ENCODE measurements at places on chromosomes 2 and 18. TPM values are rescaled to one million over a fixed set of nuclear protein-coding genes. Genes with fewer than 3 reads are reported as not detected.

Gene SNTG2
- total RNA-seq = 0.73 TPM

Gene VWC2L
- not detected for total RNA-seq

Gene PNO1
- total RNA-seq = 6.7 TPM

Gene MYO7B
- 0.32 TPM for total RNA-seq

Gene SRD5A2
- not detected for total RNA-seq

Gene FIGN
- total RNA-seq = 13.5 TPM

Gene CFC1
- not detected for total RNA-seq

Gene LDLRAD4
- 29.3 TPM for total RNA-seq

Gene GYPC
- total RNA-seq = 111 TPM

Gene PARD3B
- 6.8 TPM for total RNA-seq

Gene TUBA3D
- 113 TPM for total RNA-seq

Gene MAL
- total RNA-seq = 5.5 TPM

GRCh38 chr2:212228743-212229171 is 309.8 kb downstream of the ERBB4 start:
- no peak for DNase-seq

DNA sequence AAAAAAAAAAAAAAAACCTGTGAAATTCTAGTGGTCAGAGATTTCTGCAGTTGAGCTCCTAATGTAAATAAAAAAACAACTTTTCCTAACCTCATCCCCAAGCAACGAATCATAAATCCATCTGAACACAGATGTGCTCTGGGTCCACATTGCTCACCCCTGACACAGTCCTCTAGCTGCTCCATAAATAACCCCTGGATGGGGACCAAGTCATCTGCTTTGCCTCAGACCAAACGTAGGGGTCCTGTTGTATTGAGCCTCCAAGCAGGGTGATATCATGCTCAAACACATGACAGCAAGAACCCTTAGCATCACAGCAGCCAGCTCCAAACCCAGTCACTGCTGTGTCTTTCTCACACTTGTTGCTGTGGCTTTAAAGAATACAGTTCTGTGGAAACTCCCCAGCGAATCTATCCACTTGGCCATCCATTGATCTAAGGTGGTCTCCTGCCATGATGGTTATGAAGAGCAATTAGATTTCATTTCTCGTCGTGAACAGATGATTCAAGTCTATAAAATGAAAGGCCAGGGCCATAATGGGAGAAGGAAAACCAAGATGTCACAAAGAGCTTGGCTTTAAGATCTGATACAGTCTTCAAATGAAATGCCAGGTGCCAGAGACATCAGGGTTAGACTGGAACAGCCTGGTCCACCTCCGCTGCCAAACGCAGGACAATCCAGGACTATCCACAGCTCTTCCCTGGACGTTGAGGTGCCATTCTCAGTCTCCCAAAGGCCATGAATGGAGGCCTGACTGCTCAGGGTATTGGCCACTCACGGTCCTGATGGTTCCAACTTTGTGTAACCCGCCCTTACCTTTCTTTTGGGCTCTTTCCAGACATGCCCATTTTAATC is 39.0 kb downstream of the TBC1D8 start:
- peak; percentile 50 for DNase-seq

- DNase-seq = no peak
Measured at GRCh38 chr2:88265352-88266303, 95.5 kb downstream of the THNSL2 start.

DNA sequence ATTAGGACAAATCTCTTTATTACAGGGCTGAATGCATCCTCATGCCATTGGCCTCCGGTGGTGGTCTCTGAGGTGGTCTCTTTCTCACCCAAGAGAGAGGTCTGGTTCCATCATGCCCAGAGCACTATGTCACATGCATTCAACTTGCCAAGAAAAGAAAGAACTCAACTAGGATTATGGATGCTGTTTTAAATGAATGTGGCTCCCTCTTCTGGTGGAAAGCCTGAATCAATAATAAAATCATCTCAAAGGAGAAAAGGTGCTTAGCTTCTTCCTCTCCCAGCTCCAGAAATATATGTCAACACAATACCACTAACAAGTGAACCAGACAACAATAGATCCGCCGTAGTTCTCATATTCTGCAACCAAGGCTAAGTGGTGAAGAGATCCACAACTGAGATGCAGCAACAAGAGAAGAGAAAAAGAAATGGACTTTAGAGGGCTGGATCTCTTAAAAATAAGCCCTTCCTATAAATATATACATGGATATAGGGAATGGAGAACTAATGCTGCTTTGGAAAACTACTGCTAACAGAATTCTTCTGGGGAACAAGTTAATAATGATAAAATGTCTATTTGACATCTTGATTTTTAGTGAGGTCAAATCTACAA is 396.8 kb downstream of the NCKAP5 start:
- DNase-seq = no peak

- no peak for DNase-seq
Measured at GRCh38 chr2:96109931-96110511, 6.3 kb downstream of the ADRA2B start.

GRCh38 chr2:73006969-73007710 is 64.4 kb downstream of the SFXN5 start:
- no peak for DNase-seq

GRCh38 chr2:191885098-191885497 is 38.2 kb upstream of the CAVIN2 start:
- no peak for DNase-seq

- DNase-seq = peak; percentile 38
Measured at GRCh38 chr2:18047896-18048657, 169.6 kb downstream of the KCNS3 start.

DNA sequence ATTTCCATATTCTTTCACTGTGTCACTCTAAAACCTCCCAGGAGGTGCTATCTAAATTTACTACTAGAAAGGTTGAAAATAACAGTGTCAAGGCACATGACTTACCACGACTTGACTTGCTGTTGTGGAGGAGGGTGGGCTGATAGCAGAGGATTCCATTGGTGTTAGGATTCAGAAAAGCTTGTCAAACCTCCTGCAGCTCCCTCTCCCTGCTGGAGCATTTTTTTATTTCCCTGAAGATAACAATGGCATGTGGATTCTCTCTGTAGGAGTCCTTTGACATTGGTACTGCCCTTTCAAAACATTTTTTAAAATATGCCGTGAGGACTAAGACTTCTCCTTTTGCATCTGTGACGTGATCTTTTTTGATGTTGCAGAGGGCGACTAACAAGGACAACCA is 696.9 kb upstream of the GYPC start:
- no peak for DNase-seq

DNA sequence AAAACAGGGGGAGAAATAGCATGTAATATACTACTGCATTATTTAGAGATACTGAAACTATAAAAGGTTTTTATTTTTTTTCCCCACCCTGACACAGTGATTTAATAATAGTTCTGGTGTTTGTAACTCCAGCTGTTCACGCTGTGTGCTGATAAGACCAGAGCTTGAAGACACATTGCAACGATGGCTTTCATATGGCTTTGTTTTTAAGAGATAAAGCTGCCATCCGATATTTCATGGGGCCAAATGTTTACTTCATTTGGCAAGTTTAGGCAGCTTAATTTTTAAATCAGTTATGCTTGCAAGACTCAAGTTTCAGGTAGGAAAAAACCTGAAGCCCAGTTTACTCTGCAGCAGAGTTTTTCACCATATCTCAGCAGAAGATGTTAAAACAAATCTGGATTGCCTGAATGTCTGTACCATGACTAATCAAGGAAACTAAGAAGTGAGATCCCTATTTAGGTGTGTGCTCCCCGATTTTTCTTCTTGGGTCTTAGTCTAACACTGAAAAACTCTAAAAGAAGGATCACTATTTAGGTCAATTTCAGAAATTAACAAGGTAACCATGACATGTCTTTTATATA is 508.6 kb downstream of the PARD3B start:
- DNase-seq = no peak

- DNase-seq = no peak
Measured at GRCh38 chr2:60534892-60535684, 18.4 kb downstream of the BCL11A start.

GRCh38 chr2:105373895-105374401 is 24.9 kb downstream of the FHL2 start:
- no peak for DNase-seq

DNA sequence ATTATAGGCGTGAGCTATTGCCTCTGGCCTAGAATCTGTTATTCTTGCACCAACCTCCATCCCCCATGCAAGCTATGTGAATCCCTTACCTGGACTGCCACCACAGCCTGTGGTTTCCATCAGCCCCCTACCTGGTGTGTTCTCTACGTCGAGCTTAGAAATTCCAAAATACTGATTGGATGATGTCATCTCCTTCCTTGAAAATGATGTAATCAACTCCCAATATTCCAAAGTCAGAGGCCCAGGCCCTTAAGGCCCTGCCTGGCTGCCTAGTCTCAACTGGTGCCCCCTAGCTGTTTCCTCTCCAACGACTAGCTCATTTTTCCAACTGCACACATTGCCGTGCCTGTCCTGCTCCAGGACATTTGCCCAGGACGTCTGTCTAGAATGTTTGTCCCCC is 41.3 kb upstream of the GBX2 start:
- DNase-seq = no peak

DNA sequence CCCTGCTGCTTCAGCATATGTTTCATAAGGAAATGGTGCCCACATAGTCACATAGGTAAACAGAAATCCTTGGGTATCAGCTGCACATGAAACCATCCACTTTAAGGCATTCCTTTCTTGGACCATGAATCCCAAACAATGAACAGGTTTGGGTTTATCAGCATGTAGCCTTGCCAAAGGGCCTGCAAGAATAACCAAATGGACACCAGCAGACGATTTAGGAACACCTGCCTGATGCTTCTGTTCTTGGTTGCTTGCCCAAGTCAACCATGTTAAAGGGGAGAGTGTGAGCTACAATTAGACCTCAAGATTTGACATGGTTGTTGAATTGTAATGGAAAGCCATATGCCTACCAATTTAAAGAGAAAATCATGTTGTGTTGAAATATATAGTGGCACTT is 1342.7 kb upstream of the PIK3C3 start:
- DNase-seq = no peak

- no peak for DNase-seq
Measured at GRCh38 chr2:181836583-181836982, 54.9 kb upstream of the ITPRID2 start.

GRCh38 chr2:201929281-201930026 is 104.2 kb upstream of the FZD7 start:
- DNase-seq = no peak

DNA sequence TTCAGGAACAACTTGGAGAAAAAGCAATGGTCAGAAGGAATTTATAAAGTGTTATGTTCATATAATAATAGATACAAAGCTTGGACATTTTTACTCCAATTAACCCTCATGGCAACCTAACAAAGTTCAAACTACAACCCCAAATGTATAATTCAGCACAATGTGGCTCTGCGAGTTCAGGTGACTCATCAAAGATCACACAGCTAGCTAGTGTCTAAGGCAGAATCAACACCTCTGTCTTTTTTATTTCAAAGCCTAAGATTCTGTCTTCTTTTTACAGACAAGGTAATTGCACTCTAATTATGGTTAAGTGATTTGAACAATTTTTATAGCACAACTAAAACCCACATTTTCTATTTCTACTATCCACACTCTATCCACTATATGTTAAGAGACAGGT is 90.5 kb downstream of the CHST9 start:
- no peak for DNase-seq

- no peak for DNase-seq
Measured at GRCh38 chr18:63446266-63446665, 24.0 kb upstream of the VPS4B start.

GRCh38 chr2:181393472-181393871 is 63.7 kb upstream of the ITGA4 start:
- no peak for DNase-seq

DNA sequence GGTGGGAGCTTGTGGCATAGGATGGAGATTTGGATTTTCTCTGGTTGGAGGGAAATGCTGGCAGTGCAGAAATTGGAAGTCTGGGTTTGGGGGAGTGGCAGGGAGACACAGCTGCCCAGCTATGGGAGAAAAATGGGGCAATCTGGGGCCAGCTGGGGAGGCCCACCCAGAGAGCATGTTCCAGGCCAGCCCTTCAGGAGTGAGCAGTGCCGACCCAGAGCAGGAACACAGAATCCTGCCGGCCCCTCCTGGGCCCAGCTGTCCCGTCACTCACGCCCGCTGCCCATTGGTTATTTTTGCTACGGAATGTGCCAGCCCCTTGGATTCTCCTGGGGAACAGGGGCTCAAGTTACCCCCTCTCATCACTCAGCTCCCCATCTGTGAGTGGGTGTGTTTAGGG is 4.9 kb downstream of the SPEG start:
- no peak for DNase-seq

DNA sequence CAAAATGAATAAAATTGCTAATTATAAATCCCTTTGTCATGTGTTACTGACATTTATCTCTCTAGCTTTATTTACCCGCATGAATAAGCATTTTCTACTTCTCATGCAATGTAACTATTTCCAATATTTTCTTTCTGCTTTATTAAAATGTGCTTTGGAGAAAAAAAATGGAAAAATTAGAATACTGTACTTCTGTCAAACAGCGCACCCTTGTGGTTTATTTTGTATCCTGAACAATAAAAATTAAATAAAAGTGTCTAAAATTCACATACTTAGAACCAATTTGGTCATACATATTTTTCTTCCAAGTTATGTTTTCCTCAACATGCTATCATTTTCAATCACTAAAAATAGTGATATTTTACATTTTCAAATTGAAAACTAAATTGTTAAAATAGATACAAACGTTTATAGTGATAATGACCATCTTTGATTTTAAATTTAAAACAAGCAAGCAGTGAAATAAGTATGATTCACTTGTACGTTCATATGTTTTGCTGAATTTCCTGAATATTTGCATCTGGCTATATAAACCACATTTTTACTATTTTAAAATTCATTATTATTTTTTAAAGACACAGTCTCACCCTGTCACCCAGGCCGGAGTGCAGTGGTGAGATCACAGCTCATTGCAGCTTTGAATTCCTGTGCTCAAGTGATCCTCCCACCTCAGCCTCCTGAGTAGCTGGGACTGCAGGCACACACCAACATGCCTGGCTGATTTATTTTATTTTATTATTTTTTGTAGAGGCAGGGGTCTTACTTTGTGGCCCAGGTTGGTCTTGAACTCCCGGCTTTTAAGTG is 95.9 kb upstream of the GRB14 start:
- DNase-seq = no peak

GRCh38 chr2:9735335-9735734 is 104.5 kb upstream of the YWHAQ start:
- DNase-seq = no peak

All from Right ventricle myocardium superior (tissue), 1 donor.